GM04504 (cell line): ENCODE measurements at places on chromosomes 2 and 18.

DNA sequence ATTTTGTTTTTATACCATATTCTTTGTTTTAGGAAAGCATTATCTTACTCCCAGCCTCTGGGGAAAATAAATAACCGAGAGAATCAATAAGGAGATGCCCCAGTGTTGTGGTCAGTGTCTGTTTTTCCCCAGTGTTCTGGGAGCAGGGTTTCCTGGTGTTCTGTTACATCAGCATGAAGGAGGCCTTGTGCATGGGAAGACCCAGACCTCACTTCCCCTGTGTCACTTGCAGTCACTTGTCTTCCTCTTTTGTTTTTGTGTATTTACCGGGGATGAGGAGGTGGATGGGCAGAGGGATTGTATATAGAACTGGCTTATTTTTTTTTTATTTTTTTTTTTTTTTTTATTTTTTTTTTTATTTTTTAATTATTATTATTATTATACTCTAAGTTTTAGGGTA is 45.0 kb upstream of the MGAT5 start:
- DNase-seq = no peak

DNA sequence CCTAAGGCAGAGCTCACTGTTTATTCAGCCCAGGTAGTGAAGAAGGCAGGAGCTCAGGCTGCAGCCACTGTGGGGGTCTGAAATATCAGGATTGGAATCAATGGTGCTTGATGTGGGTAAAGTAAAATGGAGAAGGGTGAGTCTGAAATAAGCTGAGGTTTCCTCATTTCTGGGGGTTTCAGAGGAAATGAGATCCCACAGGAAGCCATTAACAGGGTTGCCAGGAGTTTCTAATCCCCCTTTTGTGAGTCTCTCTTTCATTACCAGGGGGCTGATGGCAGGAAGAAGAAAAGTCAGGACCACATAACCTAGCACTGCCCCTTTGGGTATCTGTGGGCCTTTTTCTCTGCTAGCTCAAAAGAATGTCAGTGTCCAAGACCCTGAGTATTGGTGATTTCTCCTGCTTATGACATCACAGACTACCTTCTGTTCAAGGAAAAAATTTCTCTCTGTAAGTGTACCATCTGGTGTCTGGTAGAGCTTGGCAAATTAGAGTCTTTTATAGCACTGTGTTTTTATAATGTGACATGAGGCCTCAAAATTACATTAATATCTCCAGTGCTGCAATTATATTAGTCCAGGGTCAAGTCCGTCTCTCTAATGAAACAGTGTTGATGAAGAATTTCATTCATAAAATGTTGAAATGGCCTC is 56.0 kb downstream of the LBH start:
- DNase-seq = no peak

DNA sequence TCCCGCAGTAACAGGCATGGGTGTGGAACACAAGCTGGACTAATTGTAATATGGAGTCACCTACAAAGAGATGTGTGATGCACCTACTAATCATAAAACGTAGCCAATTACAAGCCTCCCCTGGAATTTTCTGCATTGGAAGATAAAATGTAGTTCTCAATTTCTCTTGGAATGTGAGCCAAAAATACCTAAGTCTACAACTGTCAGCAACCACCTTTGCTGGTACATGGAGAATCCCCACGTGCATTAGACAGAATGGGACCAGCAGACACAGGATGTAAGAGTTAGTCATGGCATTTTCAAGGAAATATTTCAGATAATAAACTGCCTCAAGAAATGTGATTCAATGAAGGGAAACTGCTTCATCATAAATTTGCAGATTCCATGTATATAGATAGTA is 85.6 kb upstream of the DCC start:
- DNase-seq = no peak

GRCh38 chr18:32315881-32316280 is 126.0 kb downstream of the MEP1B start:
- no peak for DNase-seq

GRCh38 chr18:7775843-7776242 is 208.7 kb downstream of the PTPRM start:
- no peak for DNase-seq

DNA sequence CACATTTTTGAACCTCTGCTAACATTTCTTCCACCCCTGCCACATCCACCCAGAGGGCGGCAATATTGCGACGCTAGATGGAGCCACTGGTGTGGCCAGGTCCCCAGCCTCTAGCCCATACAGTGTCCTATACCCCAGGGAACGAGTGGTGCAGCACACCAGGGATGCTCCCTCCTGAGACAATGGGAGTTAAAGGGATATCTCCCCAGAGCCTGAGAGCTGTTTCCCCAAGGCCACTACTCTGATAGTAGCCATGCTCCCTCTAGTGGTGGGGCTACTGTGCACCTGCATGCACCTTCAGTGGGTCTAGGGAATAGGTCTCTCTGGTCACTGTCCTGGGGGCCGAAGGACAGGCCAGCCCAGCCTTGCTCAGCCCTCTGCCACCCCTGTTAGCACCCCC is 336.4 kb upstream of the FSHR start:
- DNase-seq = no peak

DNA sequence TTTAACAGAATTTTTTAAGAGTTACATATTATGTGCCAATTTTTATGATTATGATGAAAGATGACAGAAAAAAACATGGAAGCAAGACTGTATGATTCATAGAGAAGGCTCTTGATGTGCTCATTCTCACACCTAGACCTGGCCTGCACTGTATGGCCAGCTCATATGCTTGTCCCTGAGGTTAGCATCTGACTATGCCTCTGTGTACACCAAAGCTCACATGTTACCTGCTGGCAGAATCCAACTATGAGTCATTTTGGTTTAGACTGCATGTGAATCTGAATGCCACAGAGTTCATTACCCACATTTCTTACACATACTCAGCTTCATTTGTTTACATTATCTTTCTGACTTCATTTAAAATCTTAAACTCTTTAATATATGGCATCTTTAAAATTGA is 139.0 kb downstream of the DSC3 start:
- DNase-seq = no peak

DNA sequence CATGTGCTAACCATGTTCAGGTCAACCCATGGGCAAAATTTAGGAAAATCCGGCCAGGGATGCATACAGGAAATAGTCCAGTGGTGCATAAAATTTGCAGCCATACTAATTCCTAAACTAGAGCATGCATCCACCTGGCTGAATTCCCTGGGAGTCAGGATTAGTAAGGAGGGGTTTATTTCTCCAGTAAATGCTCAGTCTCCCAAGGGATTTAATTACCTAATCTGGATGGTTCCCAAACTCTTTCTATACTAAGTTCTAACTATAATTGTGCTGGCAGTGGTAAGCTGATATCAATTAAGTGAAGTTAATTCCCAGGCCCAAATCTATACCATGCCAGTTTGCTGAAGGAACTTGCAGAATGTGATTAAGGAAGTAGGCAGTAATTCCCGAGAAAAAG is 26.2 kb upstream of the EVA1A start:
- no peak for DNase-seq

- no peak for DNase-seq
Measured at GRCh38 chr18:32019251-32019948, 775 bp downstream of the RNF125 start.

DNA sequence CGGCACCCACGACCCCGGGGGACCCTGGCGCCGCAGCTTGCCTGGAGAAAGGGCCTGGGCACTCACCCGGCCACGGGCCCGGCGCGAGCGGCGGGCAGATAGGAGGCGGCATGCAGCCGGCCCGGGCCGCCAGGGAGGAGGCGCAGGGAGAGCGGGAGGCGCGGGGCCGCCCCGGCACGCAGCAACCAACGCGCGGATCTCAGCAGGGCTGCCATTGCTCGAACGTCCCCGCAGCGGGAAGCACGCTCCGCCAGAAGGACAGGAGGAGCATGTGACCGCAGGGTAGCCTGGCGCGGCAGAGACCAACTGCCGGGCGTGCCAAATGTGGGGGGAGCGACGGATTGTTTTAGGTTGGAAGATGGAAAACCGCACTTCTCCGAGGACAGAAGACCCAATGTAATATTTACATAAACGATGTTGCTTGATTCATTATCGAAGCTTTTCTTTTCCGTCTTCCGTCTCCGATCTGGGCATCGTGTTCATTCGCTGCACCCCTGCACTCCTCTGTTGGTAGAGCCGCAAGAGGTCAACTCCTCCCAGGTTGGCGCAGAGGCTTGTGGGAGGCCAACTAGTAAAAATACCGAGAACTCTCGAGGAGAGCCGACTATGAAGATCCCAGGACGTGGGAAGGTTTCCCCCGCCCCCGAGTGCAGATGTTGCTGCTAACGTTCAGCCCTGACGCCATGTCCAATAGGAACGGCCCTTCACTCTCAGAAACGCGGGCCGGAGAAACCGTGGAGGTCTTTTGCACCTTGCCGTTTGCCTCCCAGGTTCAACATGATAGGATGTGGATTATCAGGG is at the start of gene LRPPRC:
Gene LRPPRC, minus strand, starts transcription at position 257 of the 801 bp plus-strand sequence. Its CDS starts 42 bp downstream, at position 215.
- DNase-seq = peak; percentile 92

DNA sequence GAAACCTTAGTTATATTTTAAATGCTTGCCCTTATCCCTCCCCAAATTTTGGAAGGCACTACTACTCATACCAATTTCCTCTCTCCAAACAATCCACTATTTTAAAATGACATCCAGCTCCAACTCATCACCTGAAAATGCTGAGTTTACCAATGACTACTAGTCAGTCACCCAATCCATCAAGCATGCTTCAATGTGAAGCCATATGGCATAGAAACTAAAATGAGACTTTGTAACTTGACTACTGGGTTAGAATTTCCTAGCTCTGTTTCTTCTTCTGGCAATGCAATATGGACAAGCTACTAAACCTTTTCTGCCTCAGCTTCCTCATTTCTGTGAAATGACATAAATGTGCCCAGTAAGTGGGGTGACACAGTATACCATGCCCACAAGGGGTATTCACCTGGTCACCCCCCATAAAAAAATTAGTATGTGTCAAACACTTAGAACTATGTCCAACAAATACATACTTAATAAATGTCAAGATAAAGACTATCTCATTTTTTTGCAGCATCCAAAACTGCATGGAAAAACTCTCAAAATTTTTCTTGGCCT is 10.0 kb upstream of the STPG4 start:
- DNase-seq = no peak

- no peak for DNase-seq
Measured at GRCh38 chr18:69658103-69658502, 257.4 kb downstream of the DOK6 start.
